ENCODE measurements at places on chromosomes 3 and 15.

- DNase-seq = peak; percentile 18
These were observed 125.4 kb upstream of the RAD18 start for GRCh38 chr3:9088441-9089353.

GRCh38 chr15:57586661-57587424 is 4.9 kb upstream of the MYZAP start:
- DNase-seq = peak; percentile 64

- DNase-seq = no peak
These were observed 915.2 kb downstream of the NSUN3 start for GRCh38 chr3:94978084-94978483.

- DNase-seq = no peak
These were observed 49.2 kb downstream of the TPRA1 start for GRCh38 chr3:127541320-127541719.

- DNase-seq = no peak
These were observed 777.7 kb downstream of the GBE1 start for GRCh38 chr3:80983753-80984152.

- no peak for DNase-seq
These were observed 288.7 kb downstream of the WDR72 start for GRCh38 chr15:53470743-53471142.

GRCh38 chr3:95254061-95254460 is 1191.2 kb downstream of the NSUN3 start:
- DNase-seq = no peak

GRCh38 chr15:35724626-35725025 is 178.7 kb upstream of the DPH6 start:
- no peak for DNase-seq

DNA sequence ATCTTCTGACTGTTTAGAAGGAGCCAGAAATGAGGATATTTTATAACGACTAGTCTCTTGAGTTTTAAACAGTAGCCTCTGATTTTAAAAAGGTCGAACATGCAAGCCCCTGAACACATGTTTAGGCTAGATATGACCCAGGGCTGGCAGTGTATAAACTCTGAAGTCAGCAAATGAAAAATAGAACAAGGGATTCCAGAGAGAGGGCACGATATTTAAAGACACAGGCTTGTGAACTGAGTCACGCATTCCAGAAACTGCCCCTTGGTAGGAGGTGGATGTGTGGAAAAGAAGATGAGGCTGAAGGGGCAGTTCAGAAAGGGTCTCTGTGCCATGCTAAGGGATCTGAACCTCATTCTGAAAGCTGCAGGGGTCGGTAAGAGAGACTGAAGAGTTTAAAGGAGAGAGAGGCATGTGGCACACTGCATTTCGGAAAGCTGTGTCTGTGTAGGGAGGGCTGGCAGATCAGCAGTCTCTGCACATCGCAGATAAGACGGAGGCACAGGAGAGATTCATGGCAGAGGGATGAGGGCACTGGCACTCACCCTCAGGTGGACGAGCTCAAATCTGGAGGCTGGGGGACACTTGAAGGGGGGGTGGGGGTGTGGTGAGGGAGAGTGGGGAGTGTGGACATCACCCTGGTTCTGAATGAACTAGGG is 22.1 kb downstream of the ST8SIA2 start:
- DNase-seq = no peak

GRCh38 chr15:76185716-76186115 is 125.6 kb downstream of the ETFA start:
- peak; percentile 29 for DNase-seq

- no peak for DNase-seq
These were observed 41.8 kb downstream of the SERP1 start for GRCh38 chr3:150504483-150504882.

DNA sequence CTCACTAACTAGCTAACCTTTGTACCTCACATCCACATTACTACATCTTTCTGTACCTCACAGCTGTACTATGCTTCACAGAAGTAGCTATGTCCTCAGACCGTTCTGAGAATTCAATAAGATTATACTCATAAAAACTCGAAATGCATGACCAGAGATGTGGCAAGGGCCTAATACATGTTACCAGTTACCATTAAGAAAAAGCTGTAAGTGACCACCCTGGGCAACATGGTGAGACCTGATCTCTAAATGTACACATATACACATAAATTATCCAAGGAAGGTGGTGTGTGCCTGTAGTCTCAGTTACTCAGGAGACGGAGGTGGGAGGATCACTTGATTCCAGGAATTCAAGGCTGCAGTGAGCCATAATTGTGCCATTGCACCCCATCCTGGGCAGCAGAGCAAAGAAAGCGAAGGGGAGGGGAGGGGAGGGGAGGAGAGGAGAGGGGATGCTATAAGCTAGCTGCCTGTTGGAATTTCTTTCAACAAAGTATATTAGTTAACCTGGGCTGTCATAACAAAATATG is 482.6 kb upstream of the ZNF717 start:
- DNase-seq = no peak

DNA sequence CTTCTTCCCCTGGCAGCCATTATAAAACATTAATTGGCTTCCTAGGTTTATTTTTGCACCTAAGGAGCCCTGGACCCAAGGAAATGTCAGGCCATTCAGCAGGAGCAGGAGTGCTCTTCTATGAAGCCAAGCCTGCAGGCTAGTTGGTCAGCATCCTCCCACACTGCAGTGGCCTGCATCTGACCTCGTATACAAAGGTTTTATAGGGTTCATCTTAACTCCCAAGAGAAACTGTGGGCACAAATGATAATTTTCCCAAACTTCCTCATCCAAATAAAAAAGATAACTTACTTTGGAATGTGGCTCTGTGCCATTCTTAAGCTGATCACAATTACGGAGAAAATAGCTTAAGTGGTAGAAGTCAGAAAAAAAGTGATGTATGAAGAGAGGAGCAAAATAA is 19.4 kb downstream of the PLSCR1 start:
- DNase-seq = no peak
